ENCODE measurements at places on chromosomes 12 and 14.

DNA sequence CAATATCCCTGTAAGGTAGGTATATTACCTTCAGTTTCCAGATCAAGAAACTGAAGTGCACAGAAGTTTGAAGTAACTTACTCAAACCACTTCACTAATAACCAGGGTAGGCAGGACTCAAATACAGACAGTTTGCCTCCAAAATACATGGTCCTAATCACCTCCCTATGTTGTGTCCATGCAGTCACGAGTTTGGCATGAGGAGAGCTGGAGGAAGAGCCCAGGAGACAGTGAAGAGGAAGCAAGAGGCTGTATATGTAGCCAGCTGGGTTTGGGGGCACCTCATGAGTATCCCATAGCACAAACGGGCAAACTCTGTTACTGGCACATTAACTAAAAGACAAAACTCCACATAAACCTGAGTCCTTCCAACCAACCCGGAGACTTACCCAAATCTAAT, 79.2 kb downstream of the DUSP16 start:
- no peak for DNase-seq

GRCh38 chr12:116709768-116710167, 28.1 kb downstream of the SPRING1 start:
- no peak for DNase-seq

GRCh38 chr12:48061938-48062719, 43.8 kb downstream of the SENP1 start:
- DNase-seq: no peak

GRCh38 chr14:52369305-52369801, 55.2 kb downstream of the PTGER2 start:
- no peak for DNase-seq

DNA sequence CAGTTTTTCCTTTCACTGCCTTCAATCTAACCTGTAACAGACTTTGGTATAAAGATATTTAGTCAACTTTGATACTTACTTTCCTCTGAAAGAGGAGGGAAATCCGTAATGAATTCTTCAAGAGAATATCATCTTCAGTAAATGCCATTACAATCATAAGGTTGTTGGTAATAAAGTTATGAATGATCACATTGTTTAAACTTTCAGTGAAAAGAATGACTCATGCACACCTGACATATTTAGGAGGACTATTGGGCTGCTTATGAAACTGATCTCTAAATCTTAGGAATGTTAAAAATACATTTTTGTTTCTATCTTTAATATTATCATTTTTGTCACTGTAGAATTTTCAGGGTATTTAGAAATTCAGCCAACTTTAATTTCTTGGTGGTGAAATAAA, 474.7 kb downstream of the SLC16A7 start:
- DNase-seq: no peak

DNA sequence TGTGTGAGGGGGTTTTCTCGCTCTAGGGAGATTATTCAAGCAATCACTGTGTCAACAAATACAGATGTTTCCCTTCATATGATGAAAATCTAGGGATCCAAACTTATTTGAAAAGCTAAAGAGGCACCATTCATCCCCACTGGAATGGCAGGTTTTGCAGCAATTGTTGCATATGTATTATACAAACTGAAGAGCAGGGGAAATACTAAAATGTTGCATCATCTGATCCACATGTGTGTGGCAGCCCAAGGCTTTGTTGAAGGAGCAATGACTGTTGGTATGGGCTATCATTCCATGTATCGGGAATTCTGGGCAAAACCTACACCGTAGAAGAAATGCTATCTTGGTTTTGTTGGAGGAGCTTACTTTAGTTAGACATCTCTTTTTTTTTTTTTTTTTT, 4.1 kb upstream of the PRPF40B start:
- DNase-seq: no peak

- peak; percentile 53 for DNase-seq
Observed at GRCh38 chr12:108193917-108194316, 64.8 kb downstream of the WSCD2 start.

DNA sequence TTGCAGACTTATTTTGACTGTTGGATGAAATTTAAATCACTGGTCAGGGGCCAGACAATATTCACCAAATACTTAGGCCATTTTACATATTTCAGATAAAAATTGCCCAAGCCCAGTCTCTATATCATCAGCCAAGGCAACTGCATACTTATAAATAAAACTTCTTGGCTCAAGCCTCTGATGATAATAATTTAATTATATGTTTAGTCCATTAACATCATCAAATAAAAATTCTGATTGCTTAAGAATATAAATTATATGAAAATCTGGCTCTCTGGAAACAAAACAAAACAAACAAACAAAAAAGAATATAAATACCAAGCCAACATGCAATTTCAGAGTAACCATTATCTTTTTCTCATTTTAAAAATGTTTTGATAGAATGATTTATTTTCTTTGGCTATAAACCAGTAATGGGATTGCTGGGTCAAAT, 165.2 kb downstream of the BTG1 start:
- DNase-seq: no peak

GRCh38 chr12:3563966-3564365, 73.0 kb downstream of the PRMT8 start:
- DNase-seq: no peak

DNA sequence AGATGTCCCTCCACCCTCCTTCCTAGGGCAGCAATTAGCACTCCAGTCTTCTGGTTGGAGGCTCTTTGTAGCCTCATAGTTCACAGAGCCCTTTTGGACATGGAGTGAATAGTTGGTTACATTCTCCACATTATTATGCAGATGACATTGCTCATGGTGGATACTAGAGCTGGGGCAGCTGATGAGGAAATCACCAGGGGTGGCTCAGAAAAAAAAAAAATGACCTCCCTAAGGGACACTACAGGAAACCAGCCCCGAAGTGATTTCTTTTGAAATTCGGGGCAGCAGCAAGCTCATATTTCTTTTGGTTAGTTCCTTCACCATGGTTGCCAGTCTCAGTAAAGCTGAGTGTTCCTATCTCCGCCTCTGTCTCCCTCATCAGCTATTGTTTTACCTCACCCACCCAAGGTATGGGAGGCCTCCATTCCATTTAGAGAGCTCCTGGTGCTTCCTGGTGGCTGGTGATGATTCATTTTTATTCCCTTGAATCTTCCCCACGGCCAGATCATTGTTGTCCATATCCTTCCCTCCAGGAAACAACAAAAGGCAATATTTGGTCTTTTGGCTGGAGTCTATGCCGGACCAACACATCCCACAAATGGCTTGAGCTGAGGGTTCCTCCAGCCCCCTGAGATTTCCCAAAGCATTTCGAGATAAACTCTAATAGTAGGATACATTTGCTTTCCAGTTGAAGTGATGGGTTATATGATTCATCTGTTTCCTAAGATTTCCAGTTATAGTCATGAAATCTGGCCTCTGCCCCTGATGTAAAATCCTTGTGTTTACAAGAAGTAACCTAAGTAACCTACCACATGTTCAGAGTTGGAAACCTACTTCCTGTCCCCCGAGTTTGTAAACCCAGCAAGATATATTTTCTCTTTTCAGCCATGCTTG, 56.2 kb upstream of the NID2 start:
- DNase-seq: no peak

GRCh38 chr12:82359115-82359478, 768 bp downstream of the METTL25 start:
- peak; percentile 22 for DNase-seq

- no peak for DNase-seq
Observed at GRCh38 chr12:125137766-125138344, 72.6 kb downstream of the AACS start.

- DNase-seq: no peak
Observed at GRCh38 chr12:62859321-62859737, 75.6 kb downstream of the PPM1H start.

GRCh38 chr12:45342848-45343247, 127.0 kb downstream of the ANO6 start:
- DNase-seq: no peak

DNA sequence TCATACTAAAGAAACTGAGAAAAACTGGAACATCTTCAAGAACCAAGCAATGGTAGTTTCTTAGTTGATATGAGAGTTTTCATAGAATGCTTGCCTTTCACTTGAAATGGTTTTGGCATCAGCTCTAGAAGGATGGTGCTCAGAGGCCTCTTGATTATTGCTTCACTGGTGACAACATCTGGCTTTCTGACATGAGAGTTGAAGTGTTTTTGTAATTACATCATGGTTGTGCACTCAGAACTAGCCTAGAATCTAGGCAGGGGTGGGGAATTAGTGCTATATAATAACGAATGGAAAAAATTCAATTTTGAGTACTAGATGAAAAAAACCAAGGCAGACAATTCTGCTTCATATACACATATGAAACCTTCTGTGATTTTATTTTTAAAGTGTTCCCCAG, 172.8 kb upstream of the LMNTD1 start:
- DNase-seq: no peak

GRCh38 chr12:15244341-15244740, 23.1 kb upstream of the RERG start:
- no peak for DNase-seq

DNA sequence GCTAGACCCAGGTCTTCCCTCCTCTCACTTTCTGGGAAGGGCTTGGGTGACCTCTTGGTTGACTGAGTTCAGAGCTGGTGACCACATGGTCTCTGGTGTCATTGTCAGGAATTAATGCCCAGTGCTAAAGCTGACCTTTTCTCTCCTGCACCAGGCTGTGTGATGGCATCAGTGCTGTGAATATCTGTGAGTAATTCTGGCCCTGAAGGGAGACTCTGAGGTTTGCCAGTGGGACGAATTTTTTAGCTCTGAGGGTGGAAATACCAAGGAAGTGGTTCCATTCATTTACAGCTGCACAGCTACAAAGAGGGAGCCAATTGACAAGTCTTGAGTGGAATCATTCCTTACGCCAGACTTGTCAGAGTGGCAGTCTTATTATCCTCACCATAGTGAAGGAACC, 6.2 kb upstream of the KRT86 start:
- DNase-seq: no peak

GRCh38 chr12:20501958-20502357, 133.6 kb downstream of the PDE3A start:
- no peak for DNase-seq

- no peak for DNase-seq
Observed at GRCh38 chr14:54438703-54439102, 2.5 kb downstream of the CNIH1 start.

- no peak for DNase-seq
Observed at GRCh38 chr12:68290126-68290525, 36.7 kb upstream of the IL22 start.

- DNase-seq: no peak
Observed at GRCh38 chr12:29574500-29574899, 77.0 kb upstream of the OVCH1 start.

- DNase-seq: no peak
Observed at GRCh38 chr14:46717211-46717610, 65.6 kb upstream of the RPL10L start.

- no peak for DNase-seq
Observed at GRCh38 chr12:112891093-112892024, 15.4 kb upstream of the OAS1 start.

DNA sequence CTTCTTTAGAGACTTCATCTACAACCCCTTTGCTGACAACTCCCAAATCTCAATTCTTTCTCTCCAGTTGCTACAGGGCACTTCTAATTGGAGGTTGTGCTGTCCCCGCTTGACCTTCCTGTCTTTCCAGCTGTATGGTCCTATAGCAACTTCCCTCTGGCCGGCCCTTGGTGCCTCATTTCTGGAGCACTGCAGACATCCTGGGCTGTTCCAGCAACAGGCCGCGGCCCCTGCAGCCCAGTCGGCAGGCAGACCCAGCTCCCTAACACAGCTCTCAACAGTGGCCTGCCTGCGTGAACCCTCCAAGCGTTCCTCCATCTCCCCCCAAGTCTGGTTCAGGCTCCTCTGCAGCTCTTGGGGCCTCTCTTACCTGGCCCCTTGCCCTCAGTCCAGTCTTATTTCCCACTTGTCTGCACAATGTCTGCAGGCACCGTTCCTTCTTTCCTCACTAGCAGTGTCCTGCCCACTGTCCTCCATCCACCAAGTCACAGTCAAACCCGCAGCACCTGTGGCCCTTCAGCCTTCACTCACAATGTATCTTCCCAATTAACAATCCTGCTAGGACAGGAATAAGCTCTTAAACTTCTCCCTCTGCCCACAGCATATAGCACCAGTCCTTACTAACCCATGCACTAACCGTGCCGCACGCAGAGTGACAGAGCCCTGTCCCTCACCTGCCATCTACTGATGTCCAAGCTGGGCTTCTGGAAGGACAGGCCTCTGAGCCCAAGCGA, 1.6 kb upstream of the EML1 start:
- DNase-seq: no peak

- no peak for DNase-seq
Observed at GRCh38 chr12:56785141-56785865, 22.2 kb downstream of the HSD17B6 start.

DNA sequence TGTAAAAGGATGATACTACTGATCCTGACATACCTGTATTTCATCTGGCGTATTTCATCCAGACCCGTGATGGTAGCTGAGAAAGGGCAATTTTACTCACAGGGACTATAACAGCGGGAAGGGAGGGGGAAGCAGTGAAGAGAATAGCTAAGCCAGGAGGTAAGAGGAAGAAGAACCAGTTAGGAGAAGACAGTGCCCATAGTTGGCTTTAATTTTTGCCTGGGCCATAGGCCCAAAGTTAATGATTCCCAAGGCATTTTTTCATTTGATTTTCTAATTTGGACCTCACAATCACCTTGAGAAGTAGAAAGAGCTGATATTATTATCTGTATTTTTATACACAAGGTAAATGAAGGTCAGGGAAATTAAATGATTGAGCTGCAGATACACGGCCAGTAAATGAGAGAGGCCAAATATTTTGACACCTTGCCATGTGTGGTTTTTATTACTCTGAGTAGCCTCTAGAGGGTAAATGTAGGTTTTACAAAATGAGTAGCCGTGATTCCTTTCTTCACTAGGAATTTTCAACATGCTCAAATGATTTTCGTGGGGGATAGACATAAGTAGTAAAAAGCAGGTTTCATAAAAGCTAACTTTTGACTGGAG, 382.2 kb downstream of the FUT8 start:
- DNase-seq: no peak

- no peak for DNase-seq
Observed at GRCh38 chr12:12563290-12563928, 746 bp upstream of the DUSP16 start.

DNA sequence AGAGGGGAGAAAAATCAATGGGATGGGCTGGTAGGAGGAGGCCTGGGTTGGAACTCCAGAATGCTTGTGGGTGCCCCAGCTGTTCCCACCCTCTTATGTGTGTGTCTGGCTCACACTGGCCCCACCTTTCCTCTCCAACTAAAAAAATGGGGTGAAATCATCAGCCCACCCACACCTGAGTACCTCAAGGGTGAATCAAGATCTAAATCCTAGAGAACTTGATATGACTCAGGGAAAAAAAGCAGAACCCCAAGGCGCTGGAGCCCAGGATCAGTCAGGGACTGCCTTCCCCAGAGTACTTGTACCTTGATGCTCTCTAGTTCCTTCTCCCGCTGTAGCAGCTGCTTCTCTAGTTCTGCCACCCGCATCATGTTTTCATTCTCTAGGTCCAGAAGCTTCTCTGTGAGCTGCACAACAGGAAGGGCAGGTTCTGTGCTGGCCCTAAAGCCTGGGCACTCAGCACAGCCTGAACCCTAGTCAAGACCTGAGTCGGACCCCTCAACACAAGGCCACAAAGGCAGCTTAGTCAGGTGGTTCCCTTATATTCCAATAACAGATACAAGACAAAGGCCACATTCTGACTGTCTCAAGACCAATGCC, 29.7 kb downstream of the PRPF40B start:
- no peak for DNase-seq

GRCh38 chr12:6330192-6330591, 11.7 kb downstream of the TNFRSF1A start:
- DNase-seq: no peak
